ENCODE measurements at places on chromosomes 4 and X.

- no peak for DNase-seq
These were observed 46.0 kb upstream of the TMEM184C start for GRCh38 chr4:147571036-147571770.

DNA sequence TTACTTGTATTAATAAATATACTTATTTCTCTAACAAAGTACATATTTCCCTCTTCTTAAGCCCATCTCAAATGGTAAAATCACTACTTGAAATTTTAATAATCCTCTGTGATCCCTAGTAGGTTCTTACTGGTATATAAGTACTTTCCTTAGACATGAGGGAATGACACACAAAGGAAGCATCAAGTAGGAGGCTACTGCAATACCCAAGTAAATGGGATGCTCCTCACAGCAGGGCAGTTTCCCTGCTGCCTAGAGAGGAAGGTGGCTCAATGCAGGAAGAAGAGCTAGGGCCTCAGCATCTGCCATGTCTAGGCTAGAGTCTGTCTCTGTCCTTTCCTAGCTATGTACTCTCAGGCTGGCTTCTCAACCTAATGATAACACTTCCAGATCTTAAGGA lies 122.1 kb upstream of the DIPK2B start:
- no peak for DNase-seq

DNA sequence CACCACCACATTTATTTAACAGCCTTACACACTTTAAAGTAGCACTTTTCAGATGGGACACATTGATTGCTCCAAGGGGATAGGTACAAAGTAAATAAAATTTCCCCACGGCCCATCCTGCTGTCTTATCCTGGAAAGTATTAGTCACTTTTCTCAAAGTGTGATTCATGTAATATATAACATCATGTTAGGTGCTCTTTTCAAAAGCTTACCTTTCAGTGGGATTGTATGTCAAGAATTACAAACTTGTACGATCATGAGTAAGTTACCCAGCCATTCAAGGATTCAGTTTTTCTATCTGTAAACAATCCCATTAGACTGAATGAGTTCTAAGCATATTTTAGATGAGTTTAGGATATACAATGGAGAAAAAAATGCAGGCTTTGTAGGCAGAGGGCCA lies 876.6 kb upstream of the GRID2 start:
- no peak for DNase-seq

DNA sequence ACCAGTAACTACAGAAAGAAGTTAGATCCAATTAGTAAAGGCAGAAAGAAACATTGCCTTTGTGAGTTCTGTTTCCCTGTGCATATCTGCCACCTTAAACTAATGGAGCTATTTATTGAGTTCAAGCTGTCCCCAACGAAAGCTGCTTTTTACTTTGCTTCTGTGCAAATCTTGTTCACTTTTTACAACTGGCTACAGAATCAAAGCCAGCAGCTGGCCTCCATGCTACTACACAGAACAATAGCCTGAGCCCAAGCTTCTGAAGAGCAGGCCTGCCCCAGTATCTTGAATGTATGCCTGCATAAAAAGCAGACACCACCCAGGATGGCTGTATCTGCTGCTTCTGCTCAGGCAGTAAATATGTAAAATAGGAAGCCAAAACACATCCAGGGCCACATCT lies 28.1 kb downstream of the ANK2 start:
- no peak for DNase-seq

DNA sequence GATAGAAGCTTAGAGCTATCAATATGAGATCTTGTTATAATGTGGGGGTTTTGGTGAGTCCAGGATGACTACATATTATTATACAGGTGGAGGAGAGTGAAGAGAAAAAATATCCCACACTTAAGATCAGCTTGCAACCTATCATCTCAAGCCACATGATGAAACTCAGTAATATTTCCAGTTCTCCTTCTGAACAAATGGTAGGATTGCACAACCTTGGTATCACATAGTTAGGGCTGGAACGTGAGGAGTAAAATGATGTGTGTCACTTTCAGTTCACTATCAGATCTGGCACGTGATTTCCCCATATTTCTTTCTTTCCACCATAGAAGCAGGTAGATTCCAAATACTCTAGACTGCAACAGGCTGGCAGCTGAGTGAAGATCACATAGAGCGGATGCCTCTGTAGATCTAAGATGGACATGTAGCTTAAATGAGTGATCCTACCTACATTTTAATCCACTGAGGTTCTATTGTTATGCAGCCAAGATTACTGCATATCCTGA lies 150.6 kb upstream of the ANKRD50 start:
- no peak for DNase-seq

GRCh38 chr4:3740256-3740655 lies 25.9 kb upstream of the ADRA2C start:
- no peak for DNase-seq

DNA sequence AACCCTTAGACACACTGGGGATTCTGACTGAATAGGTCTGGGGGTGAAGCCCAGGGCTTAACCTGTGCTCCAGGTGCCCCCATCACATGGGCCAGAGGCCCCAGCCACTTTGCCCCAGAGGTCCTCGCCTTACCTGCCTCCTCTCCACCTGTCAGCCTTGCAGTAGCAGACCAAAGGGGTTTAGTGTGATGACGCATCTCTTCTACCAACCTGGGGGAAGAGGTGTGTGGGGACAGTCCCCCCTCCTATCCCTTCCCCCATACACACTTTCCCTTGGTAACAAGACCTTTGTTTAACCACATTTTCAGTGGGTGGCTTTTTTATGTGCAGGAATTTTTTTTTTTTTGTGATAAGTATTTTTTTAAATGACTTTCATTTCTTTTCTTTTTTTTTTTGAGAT lies 6.3 kb downstream of the CLCN4 start:
- no peak for DNase-seq

- no peak for DNase-seq
These were observed 63.3 kb downstream of the AFAP1 start for GRCh38 chr4:7876201-7876875.
